ENCODE measurements at places on chromosomes 16 and 17.

DNA sequence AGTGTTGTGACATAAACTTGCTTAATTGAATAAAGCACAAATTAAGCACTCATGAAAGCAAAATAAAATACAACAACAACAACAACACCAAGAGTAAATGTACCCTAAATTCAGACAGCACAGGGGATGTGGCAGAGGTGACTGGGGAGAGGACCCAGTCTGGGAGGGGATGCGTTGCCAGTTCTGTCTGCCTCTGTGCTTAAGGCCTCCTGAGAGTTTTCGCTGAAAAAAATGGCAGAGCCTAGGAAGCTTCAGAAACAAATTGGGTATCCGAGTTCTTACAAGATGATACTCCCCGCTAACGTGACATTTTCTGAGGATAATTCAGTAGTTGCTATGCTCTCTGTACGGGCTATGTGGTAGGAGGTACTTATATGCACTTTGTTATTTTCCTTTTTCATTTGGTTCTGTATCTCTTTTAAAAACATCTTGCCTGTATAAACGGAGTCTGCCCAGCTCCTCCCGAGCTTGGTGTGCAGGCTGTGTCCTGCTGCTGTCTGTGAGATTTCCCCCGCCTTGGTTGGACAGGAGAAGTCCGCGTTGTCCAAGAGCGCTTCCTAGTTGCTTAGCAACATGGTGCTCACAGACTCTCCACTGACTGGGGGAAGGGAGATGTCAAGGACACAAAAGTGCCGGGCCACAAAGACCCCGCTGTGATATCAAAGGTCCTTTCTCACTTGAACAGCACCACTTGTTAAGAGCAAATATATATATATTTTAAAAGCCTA, 134.2 kb upstream of the CPHXL start:
- no peak for DNase-seq

DNA sequence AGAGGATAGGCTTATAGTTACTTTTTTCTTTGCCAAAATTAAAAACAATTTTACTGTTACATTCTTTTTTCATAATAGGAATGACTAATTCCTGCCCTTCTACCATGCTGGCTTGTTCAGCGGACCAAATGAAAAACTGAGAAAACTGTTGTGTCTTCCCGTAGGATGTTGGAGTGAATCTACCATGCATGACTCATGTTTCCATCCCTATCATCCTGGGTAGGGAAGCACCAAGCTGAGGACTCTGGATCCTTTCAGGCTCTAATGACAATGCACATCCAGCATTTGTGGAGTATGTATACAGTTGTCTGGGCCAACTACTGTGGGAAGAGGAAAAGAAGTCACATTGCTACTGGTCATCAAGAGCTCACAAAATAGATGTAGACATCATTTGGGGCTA, 41.1 kb upstream of the DHX8 start:
- no peak for DNase-seq

- no peak for DNase-seq
These were observed 23.1 kb downstream of the HSBP1 start for GRCh38 chr16:83830769-83831455.

DNA sequence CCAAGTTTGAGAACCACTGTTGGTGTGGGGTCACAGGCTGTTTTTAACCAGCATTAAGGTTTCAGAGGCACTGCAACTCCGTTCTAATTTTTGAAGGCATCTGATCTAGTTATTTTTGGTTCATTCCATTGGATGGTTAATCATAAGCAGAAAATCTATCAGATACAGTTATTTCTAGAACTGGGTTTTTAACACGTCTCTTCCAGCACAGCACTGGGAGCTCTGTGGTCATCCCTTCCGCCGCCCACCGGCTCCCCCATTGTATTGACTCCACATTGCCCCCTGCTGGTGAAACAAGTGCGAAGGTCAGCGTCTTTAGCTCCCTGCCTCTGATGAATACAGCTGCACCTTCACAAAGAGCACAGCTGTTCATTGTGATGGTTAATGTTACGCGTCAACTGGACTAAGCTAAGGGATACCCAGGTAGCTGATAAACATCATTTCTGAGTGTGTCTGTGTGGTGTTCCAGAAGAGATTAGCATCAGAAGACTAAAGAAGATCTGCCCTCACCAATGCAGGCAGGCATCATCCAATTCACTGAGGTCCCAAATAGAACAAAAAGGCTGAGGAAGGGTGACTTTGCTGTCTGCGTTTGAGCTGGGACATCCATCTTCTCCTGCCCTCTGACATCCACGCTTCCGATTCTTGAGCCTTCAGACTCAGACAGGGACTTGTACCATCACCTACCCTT, 8.5 kb downstream of the CCL18 start:
- peak; percentile 94 for DNase-seq

DNA sequence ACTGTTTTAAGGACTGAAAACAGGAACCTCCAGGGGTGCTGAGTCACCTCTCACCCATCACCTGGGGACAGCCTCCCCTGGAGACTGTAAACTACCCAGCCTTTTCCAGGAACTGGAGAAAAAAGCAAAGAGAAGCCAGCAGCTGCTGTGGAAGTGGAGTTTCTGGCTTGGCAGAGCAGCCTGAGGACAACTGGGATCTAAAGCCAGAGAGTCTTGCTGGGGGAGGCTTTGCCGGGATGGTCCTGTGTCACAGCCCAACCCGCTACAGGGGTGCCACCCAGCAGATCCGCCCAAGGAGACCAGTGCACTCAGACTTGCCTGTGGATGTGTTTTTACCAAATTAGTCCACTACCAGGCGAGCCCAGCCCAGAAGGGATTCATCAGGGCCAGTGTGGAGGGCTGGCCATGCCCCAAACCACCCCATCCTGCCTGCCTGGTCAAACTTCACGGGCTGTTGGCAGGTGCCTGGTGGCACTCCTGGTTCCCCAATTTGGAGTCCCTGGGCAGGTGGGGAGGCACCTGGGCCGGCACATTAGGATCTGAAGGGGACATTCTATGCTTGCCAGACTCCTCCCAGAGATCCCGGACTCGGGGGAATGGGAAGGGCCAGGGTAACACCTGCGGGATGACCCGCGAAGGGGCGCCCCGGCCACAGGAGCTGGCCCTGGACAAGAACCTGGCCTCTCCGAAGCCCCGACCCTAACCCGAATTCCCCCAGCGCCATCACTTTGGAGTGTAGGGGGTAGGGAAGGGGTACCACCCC, 771 bp downstream of the MSRB1 start:
- DNase-seq = peak; percentile 49

- peak; percentile 64 for DNase-seq
These were observed 15.7 kb downstream of the SLC52A1 start for GRCh38 chr17:5019475-5019956.

DNA sequence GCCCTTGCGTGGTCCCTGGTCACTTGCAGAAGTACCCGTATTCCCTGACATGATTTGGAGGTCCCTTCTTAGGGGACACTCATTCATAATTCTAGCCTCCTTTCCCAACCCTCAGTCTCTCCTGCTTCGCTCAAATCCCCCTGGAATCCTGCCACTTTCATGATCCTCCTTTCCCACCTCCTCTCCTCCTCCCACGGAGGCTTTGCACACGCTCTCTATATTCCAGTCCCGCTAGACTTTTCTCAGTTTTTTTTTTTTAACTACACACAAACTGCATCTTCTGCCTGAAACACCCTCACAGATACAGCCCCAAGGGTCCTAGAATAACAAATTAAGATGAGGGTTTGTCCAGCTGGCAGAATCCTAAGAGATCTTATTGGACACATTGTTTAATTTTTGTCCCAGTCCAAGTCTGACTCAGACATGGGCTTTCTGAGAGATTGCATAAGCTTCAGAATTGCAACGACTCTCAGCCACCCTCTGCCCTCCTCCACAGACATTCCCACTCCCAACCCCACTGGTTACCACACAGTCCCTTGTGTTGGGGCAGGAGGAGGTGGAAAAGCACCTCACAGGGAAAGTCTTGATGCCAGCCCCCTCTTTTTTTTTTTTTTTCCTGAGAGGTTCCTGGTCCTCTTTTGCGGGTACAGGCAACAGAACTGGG, 739.5 kb upstream of the EEF2KMT start:
- no peak for DNase-seq

GRCh38 chr16:82601989-82602640, 24.7 kb upstream of the CDH13 start:
- DNase-seq = no peak

- peak; percentile 87 for DNase-seq
These were observed 160.6 kb upstream of the RPL38 start for GRCh38 chr17:74042744-74043486.

GRCh38 chr16:12337871-12338655, 361.5 kb downstream of the SNX29 start:
- no peak for DNase-seq

- no peak for DNase-seq
These were observed 80.9 kb upstream of the CBX4 start for GRCh38 chr17:79919862-79920720.

DNA sequence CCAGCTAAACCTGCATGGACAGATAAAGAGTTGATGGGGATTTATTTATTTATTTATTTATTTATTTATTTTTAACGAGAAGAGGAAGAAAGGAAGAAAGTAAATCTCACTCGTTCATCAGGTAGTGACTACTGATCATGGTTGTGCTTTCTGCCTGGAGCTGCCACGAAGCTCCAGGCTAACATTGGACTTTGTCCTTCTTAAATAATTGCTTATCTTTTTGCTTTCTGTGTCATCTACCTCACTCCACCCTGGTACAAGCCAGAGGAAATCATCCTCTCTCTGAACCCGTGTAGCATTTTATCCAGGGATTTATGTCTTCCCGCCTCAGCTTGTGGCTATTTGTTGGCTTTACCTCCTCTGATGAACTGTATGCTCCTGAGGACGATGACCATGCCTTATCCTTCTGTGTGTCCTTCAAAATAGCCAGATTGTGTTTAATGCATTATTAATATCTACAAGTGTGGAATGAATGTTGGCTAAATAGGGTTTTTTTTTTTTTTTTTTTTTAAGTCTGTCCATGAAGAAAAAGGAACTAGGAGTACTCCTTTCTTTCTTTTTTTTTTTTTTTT, 8.0 kb upstream of the SLC12A3 start:
- DNase-seq = no peak

- no peak for DNase-seq
These were observed 7.2 kb upstream of the MTMR4 start for GRCh38 chr17:58521680-58522079.

DNA sequence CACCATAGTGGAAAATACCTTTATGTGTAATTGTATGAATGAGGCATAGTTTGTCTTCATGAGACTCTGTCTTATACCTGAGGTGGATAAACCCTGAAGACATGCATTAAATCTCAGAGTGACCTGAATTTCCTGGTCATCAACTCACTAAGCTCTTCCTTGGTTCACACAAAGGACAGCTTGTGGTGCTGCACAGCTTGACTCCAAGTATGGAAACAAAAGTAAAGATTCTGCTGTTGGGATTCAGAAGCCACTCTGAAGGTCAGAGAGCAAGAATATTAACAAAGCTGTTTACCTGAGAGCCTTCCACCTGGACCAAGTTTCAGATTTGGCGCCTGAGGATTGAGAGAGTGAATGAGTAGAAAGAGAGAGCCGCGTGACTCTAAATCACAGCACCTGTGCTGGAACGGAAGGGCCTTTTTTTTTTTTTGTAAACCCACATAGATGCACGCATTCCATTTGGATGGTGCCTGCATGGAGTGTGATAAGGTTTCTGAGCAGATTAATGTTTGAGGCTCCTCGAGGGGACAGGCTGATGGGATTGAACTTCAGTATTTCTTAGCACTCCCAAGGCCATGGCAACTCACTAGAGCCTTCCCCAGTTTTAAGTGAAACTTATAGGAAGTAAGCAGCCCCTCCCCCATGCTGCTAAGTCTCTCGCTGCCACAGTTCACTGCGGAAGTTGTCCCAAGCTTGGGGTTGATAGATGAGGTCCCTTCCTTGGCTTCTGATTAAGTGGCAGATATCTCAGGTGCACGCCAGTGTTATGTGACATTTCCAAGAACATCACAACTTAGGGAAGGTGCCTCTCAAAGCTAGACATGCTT, 28.7 kb downstream of the CALB2 start:
- DNase-seq = no peak

DNA sequence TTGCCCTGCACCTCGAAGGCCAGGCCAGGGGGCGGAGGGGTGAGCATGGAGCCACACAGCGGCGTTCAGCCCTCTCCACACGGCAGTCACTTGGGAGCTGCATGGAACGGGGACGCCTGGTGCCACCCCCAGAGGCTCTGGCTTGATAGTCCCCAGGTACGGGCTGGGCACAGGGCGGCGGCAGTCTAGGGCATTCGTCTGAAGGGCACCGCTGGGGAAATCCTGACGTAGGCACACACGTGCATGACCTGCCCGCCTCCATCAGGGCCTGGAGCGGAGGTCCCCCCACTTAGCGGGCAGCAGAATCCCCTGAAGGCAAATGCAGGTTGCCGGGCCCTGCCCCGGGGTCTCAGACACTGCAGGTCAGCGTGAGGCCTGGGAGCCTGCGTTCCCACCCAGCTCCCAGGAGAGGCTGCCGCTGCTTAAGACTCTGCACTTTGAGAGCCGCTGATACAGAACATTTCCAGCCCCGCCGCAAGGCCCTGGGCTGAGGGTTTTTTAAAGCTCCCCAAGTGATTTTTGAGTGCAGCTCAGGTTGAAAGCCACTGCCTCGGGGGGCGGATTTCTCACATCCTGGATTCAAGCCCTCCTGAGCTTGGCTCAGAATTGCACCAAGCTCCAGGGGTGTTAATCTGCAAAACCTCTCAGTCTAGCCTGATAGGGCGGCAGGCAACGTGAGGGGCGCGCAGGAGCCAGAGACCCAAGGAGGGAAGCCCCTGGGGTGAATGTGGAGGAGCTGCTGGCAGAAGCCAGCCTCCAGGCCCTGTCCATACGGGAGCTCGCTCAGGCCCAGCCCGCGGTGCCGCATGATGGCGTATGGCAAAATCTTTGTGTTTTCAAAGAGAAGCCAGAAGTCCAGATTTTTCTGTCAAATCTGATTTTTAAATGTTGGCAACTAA, 182.3 kb upstream of the GSE1 start:
- DNase-seq = no peak

DNA sequence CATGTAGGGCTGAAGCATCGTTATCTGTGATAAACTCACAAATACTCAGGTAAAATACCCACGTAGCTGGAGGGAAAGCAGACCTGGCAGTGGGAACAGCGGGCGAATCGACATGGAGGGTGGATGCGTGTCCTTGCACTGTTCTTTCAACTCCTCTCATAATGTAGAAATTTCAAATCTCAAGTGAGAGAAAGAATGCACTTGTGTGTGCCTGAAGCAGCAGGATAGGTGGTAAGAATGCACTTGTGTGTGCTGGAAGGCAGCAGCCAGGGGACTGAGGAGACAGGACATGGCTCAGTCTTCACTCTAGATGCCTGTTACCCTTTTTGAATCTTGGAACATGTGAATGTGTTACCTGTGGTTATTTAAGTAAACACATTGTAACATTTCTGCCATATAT, 10.4 kb downstream of the IFT140 start:
- DNase-seq = no peak

DNA sequence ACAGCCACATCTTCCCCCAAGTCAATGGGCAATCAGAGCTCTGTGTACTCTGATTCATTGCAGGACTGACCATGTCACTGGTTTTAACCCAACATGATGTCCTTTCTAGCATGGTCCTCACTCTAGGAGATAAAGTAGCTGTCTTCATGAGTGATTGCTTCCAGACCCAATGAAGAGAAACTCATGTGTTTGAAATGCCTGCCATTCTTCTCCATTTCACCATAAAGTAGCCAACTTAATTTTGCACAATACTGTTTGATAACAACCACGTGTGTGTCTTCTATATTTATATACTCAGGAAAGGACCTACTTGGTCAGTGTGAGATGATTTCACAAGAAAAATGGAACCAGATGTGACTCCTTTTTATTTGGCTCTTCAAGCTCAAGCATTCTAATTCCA, 172.5 kb downstream of the AXIN2 start:
- no peak for DNase-seq

Data from activated CD4-positive, alpha-beta T cell treated with anti-CD3 and anti-CD28 coated beads, Interleukin-2, Interleukin-6, amounts not matched to agents 100 ng/mL and 50 ng/mL, durations not matched to agents 16 hours and 8 hours (primary cell).